T-helper 22 cell (primary cell): ENCODE measurements at places on chromosomes 16 and 17.
A peak's percentile ranks its signal among the peaks of the same experiment; 100 is the strongest.

DNA sequence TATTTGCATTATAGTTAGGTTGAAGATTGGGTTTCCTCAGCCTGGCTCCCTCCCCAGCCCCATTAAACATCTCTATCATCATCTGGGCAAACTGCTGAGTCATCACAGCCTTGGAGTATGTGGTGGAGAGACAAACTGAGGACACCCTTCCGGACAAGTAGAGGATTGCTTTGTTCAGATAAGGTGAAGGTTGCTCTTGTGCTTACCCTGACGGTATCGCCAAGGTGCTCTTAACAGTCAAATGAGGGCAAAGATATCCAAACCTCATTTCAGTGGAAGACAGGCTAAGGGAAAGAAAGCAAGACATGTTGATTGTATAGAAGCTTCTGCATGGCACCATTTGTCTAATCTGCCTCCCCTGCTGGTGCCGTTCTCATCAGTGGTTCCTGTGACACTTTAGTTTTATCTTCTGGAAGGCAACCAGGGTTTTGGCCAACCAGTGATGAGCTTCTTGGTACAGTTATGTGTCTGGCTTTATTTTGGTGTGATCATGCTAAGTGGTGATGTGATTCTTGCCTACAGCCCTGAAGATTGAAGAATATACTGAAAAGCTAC, 56.9 kb upstream of the LGALS9 start:
- DNase-seq: no peak

- DNase-seq: no peak
These were observed 22.4 kb upstream of the MNT start for GRCh38 chr17:2423271-2423670.

- no peak for DNase-seq
These were observed 168.7 kb downstream of the ABCC12 start for GRCh38 chr16:47987136-47987535.

GRCh38 chr17:49951362-49952082, 17.5 kb upstream of the DLX4 start:
- no peak for DNase-seq

DNA sequence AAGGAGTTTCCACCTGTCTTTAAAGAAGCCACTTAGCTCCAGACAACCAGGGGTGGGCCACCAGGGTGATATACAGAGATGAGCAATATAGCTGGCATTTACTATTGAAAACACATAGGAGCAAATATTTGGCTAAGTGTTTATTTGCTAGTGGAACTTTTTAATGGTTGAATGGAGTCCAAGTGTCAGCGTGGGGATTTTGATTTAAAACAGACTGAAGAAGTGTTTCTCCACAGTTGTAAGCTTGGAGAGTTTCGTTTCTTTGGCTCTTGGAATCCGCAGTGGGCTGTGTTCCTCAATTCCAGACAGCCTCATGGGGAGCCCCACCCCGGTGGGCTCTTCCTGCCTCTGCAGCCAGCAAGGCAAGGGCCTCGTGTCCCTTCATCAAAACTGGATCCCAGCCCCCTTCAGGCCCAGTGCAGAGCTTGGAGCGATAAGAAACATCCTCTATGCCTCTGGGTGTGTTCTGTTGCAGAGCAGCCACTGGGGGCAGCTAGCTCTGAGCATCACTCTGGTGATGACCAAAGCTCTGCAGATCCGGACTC, 36.1 kb downstream of the NOG start:
- DNase-seq: no peak

GRCh38 chr16:60279061-60279665, 1545.0 kb upstream of the GOT2 start:
- DNase-seq: no peak

DNA sequence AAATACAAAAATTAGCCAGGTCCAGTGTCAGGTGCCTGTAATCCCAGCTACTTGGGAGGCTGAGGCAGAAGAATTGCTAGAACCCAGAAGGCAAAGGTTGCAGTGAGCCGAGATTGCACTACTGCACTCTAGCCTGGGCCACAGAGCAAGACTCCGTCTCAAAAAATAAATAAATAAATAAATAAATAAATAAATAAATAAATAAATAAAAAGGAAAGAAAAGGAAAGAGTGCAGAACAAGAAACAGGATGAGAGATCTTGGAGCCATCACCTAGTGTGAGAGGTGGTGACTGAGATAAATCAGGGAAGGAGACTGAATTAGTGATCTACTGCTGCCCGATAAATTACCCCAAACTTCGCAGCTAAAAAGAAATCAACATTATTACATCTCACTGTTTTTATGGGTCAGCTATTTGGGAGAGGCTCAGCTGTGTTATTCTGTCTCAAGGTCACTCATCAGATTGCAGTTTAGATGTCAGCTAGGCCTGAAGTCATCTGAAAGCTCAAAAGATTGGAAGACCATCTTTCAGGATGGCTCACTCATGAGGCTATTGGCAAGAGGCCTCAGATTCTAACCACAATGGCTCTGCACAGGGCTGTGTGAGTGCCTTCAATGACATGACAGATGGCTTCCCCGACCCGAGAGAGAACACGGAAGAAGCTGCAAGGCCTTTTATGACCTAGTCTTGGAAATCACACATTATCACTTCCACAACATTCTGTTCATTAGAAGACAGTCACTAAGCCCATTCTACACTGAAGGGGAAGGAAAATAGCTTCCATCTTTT, 66.4 kb downstream of the CMC2 start:
- DNase-seq: no peak

DNA sequence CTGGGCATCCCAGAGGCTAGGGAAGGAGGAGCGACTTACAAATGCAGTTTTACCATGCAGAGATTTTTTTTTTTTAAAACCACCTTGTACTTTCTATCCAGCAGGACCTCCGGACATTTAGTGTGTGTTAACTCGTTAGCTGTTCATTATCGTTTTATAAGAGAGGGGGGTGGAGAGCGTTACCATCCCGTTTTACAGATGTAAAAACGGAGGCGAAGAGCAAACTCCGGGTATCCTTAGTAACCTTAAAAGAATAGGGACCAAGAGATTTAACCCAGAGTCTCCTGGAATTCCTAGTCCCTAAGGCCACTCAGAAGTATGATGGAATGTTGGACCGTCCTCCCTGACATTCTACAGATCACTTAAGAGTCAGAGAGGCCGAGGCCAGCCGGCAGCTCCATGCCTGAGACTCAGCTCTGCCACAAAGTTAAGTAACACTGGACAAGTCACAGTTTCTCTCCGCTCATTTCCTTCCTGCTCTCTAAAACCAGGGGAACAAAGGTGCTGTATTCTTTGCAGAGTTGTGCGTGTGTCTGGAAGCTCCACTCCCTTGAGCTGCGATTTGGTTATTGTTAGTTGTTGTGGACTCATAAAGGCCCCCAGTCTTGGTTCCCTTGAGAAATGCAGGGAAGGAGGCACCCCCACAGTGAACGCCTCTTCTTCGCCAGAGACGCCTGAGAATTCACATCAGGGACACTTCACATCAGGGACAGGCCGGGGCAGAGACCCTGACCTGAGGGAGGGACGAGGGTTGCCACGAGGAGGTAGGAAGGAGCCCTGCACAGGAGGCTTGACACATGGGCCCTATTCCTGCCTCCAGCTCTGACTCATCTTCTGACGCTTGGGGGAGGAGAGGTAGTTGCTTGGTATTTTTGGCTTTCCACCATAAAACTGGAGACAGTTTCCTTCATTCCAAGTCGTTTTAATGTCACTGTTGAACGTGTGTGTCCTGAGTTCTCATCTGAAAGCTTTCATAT, 1.2 kb downstream of the DUSP14 start:
- no peak for DNase-seq

DNA sequence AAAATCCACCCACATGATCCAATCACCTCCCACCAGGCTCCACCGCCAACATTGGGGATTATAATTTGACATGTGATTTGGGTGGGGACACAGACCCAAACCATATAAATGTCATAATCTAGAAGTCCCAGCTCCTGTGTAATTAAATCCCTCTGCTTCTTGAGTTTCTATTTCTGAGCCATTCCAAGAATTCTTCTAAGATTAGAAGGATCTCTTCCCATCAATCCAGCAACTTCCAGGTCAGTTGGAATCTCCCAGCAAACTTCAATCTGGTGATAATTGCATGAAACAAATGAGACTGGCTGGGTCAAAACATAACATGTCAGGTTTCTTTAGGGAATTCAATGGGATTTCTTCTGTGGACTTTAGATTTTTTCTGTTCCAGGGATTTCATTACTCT, 127.8 kb upstream of the CDH5 start:
- no peak for DNase-seq

DNA sequence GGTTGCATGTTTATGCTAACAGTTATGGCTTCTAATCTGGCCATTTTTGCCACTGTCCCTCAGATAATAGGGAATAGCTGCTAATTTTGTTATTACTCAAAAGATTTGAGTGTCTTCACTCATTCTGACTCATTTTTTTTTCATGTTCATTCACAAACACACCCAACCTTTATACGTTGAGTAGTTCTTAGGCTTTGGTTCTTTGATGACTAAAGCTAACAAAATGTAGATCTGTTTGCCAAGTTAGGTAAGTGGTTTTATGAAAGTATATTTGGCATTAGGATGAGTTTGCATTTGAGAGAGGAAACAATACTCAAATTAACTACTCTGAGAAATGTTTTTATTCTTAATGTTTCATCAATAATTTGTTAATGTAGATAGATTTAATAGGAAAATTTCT, 3.6 kb downstream of the MAP2K4 start:
- no peak for DNase-seq

GRCh38 chr17:40076591-40076990, 13.8 kb downstream of the THRA start:
- no peak for DNase-seq

GRCh38 chr17:9203771-9204425, 182.6 kb downstream of the NTN1 start:
- DNase-seq: no peak

DNA sequence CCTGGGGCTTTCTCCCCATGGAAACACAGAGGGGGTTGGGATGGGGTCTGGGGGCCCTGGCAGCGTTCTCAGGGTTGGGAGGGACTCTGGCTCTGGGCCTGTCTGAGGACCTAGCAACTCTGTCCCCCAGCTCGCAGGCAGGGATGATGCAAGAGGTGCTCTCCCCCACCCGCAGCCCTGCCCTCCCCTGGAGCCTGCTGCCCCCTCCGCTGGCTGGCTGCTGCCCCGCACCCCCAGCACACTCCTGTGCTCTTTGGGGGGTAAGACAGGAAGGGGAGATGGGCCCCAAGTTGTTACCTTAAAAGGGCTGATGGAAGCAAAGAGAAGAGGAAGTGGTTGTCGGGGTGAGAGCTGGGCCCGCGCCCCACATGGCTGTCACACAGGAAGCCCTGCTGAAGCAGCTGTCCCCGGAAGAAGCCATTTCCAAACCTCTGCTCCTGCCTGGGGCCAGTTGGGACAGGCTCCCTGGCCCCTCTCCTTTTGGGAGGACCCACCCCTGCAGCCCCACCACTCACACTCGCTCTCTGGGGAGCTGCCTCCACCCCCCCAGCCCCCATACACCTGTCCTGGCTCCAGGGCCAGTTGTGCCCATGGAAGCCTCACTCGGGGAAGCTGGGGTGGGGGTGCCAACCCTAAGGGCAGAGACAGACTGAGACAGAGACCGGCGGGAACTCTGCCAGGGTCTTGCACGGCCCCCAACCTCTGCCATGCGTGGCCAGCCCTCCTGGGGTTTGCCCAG, 2.5 kb downstream of the CORO1A start:
- DNase-seq: peak; percentile 78

GRCh38 chr17:20993863-20994778, 48.7 kb downstream of the USP22 start:
- no peak for DNase-seq

GRCh38 chr16:21704733-21705132, 41.0 kb downstream of the OTOA start:
- no peak for DNase-seq

DNA sequence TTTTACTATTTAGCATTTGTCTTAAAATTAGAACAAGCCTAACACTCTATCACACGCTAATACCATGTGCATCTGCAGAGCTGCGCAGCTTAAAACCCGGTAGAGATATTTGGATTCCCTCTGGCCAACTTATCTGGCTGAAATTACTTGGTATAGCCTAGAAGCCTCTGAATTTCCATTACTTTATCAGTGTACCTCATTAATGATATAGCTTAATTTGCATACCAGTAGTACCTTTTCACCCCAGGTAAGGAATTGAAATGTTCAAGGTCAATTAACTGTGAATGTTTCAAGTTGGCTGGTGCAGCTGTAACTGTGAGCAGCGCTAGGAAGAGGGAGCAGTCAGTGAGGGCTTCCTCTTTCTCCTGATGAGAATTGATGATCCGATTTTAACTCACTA, 74.2 kb downstream of the CNTNAP4 start:
- no peak for DNase-seq

DNA sequence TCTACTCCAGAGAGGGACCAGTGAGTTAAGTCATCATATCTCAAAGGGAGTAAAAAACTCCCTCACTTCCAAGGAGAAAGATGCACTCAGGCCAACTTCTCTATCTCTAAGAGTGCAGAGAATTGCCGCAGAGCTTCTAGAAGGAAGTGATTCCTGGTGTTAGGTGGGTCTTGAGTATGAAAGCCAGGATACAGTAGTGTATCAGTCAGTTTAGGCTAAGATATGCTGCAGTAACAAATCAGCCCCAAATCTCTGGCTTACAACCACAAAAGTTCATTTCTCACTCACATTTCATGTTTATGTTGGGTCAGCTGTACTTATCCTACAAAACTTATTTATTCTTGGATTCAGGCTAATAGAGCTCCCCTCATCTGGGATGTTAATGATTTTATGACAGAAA, 106.3 kb downstream of the HS3ST4 start:
- no peak for DNase-seq

- no peak for DNase-seq
These were observed 10.0 kb upstream of the BEAN1 start for GRCh38 chr16:66416939-66417700.

- DNase-seq: no peak
These were observed 13.9 kb downstream of the ARL2BP start for GRCh38 chr16:57258910-57259475.

DNA sequence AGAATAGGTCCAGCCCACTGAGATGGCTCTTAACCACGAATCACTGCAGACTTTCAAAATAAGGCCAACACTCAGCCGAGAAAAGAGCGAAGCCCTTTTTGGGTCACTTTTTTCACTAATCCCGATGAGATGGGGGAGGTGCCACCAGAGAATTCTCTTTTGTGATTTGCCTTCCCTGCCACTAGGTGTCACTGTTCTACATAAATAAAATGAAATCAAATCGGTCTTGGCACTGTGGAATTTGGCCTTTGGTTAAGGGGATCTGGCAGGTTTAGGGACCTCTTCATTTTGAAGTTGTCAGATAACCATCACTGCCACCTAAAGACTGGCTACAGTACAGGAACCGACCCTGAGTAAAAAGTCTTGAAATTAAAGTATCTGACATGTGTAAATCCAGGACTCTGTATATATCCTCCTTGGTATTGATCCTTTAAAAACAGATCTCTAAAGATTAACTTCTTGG, 147.0 kb downstream of the HS3ST4 start:
- no peak for DNase-seq

GRCh38 chr17:40561871-40562611, 3.2 kb downstream of the CCR7 start:
- DNase-seq: peak; percentile 58

GRCh38 chr17:63039899-63040602, 74.0 kb downstream of the TANC2 start:
- DNase-seq: no peak

- no peak for DNase-seq
These were observed 4.0 kb upstream of the BAIAP2 start for GRCh38 chr17:81030741-81031565.

- DNase-seq: no peak
These were observed 16.1 kb downstream of the LASP1 start for GRCh38 chr17:38885728-38886642.
